Neural crest cell (in vitro differentiated cells): ENCODE measurements at places on chromosomes 11 and 22. TPM values are rescaled to one million over a fixed set of nuclear protein-coding genes. Genes with fewer than 3 reads are reported as not detected.
A peak's percentile ranks its signal among the peaks of the same experiment; 100 is the strongest.

DNA sequence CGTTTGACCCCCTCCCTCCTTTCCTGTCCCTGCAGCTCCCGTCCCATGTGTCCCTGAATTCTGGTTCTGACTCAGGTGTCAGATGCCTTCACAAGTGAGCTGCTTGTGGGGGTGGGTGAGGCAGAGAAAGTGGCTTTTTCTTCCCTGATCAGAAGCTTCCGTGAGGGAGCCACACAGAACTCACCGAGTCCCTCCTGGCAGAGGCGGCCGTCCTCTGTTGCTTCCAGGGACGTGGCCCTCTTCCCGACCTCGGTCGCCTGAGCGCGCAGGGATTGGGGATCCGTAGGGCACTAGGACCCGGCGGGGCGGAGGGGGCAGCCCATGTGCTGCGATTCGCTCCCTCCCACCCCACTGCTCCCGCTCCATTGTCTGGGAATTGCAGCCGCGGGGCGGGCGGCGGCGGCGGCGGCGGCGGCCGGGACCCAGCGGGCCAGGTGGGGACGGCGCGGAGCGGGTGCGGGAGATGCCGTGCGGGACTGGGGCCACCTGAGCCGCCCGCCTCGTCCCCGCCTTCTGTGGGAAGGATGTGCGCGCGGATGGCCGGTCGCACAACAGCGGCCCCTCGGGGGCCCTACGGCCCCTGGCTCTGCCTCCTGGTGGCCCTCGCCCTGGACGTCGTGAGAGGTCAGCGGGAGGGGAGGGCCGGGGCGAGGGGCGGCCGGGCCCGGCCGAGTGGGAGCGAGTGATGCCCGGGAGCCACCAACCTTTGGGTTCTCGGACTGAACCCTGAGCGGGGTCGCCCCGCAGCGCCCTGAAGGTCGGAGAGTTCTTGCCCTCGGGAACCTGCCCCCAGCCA lies at the start of gene TMEM132A:
TMEM132A (plus strand) TSS at position 351 of the 796 bp plus-strand sequence; CDS start at position 525, 174 bp downstream.
- no peaks in the 10 kb centered on the region for H3K27me3 ChIP-seq
- H3K36me3 ChIP-seq, result peaks cover 14% of the 10 kb centered on the region
- no peak within 1 kb of the TSS for H3K27ac ChIP-seq
- peaks cover 28% of the 10 kb centered on the region for H3K4me1 ChIP-seq
- H3K4me3 ChIP-seq, result peak within 1 kb of the TSS; percentile 95

Gene OAF
- 40.2 and 41.3 TPM in 2 replicates for total RNA-seq

GRCh38 chr11:64728757-64729365 lies 5.9 kb upstream of the NRXN2 start:
- no peaks in the 10 kb centered on the region for H3K36me3 ChIP-seq
- peaks cover 16% of the 10 kb centered on the region for H3K27me3 ChIP-seq
- no peak overlapping the region for H3K27ac ChIP-seq
- peaks cover 32% of the 10 kb centered on the region for H3K4me1 ChIP-seq
- H3K4me3 ChIP-seq, result no peak overlapping the region

GRCh38 chr11:21480240-21480639 lies 712.6 kb upstream of the ANO5 start:
- no peaks in the 10 kb centered on the region for H3K4me1 ChIP-seq
- peaks cover 10% of the 10 kb centered on the region for H3K27me3 ChIP-seq
- no peak overlapping the region for H3K27ac ChIP-seq
- no peak overlapping the region for H3K4me3 ChIP-seq
- no peak for DNase-seq

Gene CCT8L2
- not detected in 2 replicates for total RNA-seq

DNA sequence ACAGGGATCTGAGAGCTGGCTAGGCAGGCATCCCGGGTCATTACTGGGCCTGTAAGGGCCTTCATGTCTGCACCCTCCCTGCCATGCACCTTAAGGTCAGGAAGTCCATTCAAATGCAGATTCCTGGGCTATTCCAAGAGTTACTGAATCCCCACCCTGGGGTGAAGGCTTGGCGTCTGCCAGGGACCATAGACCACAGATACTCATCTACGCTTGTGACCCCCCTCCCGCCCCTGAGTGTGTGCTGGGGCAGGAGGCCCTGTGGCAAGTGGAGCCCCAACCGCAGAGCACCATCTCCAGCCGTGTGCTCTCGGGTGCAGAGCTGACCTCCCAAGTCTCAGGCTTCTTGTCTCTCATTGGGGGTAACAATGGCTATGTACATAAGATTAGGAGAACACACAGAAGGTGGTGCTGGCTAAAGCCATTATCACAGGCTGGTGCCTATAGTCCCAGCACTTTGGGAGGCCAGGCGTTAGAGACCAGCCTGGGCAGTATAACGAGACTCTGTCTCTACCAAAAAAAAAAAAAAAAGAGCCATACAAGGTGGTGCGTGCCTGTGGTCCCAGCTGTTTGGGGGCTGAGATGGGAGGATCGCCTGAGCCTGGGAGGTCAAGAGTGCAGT lies 19.1 kb upstream of the KCNQ1OT1 start:
- DNase-seq, result no peak
- no peak overlapping the region for H3K4me3 ChIP-seq
- H3K27me3 ChIP-seq, result peaks cover 70% of the 10 kb centered on the region

DNA sequence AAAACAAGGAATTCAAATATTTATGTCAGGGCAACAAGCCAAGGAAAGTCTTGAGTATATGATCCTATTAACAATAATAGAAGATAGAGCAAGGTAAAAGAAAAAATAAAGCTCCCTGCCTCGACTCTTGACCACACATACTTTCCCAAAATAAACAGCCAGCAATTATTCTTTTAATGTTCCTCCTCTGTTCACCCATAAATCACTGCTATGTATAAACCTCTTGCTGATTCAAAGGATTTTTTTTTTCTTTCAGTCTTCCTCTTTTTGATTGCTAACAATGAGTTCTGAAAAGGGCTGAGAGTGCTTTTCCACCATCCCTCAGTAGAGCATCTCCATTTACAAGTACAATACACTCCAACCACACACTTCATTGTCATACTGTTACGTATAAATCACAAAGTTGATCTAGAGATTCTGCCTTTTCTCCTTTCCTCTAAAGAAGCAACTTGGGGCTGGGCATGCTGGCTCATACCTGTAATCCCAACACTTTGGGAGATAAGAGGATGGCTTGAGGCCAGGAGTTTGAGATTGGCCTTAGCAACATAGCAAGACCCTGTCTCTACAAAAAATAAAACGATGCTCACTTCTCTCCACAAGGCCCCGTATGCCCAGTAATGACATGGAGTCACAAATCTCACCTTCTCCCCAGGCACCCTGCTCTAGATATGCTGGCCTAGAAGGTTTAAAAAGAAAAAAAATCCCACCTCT lies 24.0 kb downstream of the RAB30 start:
- H3K27me3 ChIP-seq, result no peaks in the 10 kb centered on the region
- H3K4me1 ChIP-seq, result peaks cover 28% of the 10 kb centered on the region
- H3K4me3 ChIP-seq, result no peak overlapping the region
- H3K27ac ChIP-seq, result no peak overlapping the region
- DNase-seq, result no peak

GRCh38 chr22:22210375-22210774 lies 34.2 kb upstream of the VPREB1 start:
- peaks cover 5% of the 10 kb centered on the region for H3K4me1 ChIP-seq
- no peak overlapping the region for H3K27ac ChIP-seq
- H3K4me3 ChIP-seq, result no peak overlapping the region
- no peaks in the 10 kb centered on the region for H3K36me3 ChIP-seq
- DNase-seq, result no peak

Gene HORMAD2
- total RNA-seq, result not detected in 2 replicates

Gene PATE4
- total RNA-seq, result not detected in 2 replicates

Gene UBQLN3
- total RNA-seq, result not detected in 2 replicates

DNA sequence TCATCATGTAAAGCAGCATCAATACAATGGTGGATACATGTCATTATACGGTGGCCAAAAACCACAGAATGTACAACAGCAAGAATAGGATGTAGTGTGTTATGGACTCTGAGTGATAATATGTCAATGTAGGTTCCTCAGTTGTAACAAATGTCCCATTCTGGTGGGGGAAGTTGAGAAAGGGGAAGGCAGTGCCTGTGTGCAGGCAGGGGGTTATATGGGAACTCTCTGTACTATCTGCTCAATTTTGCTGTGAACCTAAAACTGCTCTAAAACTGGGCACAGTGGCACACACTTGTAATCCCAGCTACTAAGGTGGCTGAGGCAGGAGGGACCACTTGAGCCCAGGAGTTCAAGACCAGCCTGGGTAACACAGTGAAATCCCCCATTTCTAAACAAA lies 5.9 kb downstream of the CHKA start:
- no peak overlapping the region for H3K27ac ChIP-seq
- H3K4me3 ChIP-seq, result no peak overlapping the region
- H3K27me3 ChIP-seq, result no peaks in the 10 kb centered on the region
- H3K36me3 ChIP-seq, result no peaks in the 10 kb centered on the region
- DNase-seq, result no peak

Gene OR5AN1
- not detected in 2 replicates for total RNA-seq

DNA sequence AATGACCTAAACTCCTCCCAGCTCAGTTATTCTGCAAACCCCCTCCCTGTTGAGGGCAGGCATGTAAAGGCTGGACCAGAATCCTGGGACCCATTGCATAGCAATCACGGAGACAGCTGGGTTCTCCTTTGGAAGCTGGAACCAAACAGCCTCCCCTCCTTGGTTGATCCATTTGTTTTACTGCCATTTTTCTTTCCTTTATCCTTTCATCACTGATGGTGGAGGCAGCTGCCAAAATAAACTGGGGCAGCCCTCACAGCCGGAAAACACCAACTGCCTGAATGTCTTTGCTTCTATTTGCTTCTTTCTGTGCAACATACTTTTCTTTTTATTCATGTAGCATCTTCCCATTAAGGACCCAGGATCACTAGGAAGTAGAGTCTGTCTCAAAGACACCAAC lies 150.0 kb upstream of the SYT13 start:
- H3K4me3 ChIP-seq, result no peak overlapping the region
- peaks cover 40% of the 10 kb centered on the region for H3K27me3 ChIP-seq
- no peaks in the 10 kb centered on the region for H3K4me1 ChIP-seq
- no peak for DNase-seq
- H3K36me3 ChIP-seq, result no peaks in the 10 kb centered on the region
